ENCODE measurements at places on chromosomes 2 and 18.

GRCh38 chr2:113098041-113098440 is 29.4 kb upstream of the IL1RN start:
- DNase-seq: no peak

DNA sequence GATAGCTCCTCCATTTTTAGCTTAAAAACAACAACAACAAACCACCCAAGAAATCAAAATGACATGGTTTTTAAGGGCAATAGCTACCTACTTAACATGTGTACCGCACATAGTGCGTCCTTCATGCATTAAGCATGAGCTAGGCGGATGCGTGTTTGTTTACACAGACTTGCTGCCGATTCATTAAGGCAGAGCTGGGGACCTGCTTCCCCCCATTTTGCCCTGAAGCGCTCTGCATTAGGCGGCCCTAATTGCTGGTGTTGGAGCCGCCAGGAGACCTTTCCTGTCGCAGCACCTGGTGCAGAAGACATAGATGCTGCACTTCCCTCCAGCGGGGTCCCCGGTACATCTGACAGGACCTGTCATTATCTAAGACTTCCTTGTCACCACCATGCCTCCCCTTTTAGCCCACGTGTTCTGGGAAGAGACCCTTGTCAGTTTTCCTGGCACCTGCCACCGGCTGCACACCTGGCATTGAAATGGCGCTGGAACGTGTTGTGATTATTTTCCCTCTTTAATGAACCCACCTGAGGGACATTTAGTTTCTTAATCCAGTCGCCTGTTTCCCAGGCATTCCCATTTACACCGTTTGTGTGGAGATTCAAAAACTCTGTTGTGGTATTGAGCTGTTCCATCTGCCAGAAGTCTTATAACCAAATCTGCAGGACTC is 261.1 kb upstream of the RAB12 start:
- no peak for DNase-seq

DNA sequence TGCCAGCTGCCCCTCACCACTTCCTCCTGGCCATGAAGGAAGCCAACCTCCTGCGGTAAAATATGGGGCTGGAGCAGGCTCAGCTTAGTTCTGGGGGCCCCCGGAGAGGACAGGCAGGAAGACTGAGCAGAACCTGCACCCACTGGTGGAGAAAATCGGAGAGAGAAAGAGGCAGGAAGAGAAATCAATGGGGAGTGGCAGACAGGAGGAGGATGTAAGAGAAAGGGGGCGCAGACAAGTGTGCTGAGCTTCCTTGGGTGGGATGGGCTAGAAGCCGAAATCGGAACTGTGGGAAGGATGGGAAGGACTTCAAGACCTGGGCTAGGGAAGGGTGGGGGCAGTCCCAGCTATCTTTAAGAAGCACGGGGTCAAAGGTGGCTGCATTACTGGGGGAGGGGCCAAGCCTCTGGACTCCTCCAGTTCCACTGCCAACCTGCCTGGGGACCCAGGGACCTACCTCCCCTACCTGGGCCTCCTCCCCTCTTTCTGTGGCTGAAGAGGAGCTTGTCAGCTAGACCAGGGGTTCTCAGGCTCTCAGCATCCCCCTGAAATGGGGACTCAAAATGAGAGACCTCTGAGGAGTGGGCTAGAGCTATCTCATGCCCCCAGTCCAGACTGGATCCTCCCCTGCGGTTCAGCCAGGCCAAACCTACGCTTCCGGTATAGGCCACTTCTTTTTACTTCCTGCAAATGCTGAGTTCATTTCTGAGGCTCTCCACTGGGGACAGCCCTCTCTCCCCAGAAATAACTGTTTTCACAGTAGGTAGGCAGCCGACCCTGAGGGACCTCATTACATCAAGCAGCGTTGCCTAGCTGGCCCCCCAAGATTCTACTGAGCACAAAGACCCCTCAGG is 33.6 kb upstream of the B3GNT7 start:
- DNase-seq: no peak

DNA sequence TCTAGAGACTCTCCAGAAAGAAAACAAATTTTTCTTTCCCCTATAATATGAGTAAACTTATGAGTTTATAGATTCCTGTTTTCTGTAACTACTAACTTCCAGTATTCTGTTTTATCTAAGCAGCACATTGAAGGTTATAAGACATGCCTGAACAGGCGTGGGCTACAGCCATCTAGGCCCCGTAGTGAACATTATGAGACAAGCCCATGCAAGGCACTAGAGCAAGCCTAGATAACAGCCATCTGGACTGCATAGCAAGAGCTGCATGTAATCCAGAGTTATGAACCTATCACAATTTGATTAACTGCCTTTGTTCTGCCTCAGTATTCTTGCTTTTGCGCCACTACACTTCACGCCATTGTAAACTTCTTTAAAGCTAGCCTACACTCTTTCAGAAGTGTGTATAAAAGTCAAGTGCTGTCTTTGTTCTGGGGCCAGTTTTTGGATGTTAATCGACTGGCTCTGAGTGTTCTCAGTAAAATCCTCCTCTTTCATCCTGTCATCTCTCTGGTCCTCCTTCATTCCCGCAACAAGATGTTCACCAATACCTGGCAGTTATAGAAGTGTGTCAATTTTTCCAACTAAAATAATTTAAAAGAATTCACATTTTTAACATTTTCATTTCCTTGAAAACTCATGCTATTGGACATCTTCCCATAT is 3.0 kb upstream of the SULT1C3 start:
- DNase-seq: no peak

DNA sequence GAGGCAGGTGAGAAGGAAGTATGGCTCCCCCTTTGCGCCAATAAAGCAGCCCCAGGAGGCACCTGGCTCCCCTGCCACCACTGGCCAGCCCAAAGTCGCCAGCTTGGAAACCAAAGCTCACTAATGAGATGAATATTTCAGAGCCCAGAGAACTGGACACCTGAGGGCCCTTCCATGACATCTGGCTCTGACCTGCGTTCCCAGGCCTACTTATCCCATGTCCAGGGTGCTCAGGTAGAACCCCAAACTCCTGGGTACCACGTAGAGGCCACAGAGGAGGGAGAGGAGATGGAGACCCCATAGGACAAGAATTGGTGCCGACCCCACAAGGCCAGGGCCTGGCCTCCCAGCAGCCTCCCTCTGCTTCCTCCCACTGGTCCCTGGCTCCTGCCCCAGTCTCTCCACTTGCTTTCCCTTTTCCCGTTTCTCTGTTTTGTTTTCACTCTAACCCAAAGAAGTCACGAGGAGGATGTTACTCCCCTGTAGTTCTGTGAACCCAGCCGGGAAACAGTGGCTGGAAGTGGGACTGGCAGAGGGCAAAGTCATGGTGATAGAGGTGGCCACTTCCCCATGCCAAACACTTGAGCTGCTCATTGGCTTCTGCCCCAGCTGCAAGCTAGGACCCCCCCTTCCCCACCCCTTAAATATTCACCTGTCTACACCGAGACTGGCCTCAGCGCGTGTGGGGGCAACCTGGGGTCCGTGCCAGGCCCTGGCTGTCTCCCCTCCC is 820 bp downstream of the TMBIM1 start:
- no peak for DNase-seq

- no peak for DNase-seq
These were observed 33.4 kb upstream of the PPP4R1 start for GRCh38 chr18:9647496-9648323.

- no peak for DNase-seq
These were observed 168.5 kb downstream of the SUCLG1 start for GRCh38 chr2:84290537-84290936.

DNA sequence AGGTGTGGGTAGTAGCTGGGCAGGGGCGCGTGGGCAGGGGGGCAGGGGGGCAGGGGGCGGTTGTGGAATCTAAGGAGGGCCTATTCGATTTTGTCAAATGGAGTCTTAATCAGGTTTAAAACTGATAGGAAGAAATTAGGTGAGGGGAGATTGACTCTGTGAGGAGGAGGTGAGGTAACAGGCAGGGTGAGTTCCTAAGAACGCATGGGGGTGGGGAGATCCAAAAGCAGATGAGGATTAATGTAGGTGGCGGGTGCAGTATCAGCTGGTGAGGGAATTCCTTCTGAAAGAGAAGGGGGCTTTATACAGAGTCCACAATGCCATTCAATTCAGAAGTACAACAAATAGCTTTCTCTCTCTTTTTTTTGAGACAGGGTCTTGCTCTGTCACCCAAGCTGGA is 72.7 kb downstream of the CAB39 start:
- DNase-seq: no peak

GRCh38 chr2:99607861-99608491 is 118.2 kb upstream of the REV1 start:
- DNase-seq: no peak

- no peak for DNase-seq
These were observed 74.0 kb downstream of the NAB1 start for GRCh38 chr2:190722835-190723234.

GRCh38 chr2:8575038-8575833 is 106.6 kb upstream of the ID2 start:
- no peak for DNase-seq

GRCh38 chr2:46146866-46147502 is 150.2 kb upstream of the EPAS1 start:
- no peak for DNase-seq

- no peak for DNase-seq
These were observed 14.7 kb downstream of the ROCK2 start for GRCh38 chr2:11329776-11330175.
